ENCODE measurements at places on chromosomes 7 and 10.

- no peak for DNase-seq
These were observed 483.9 kb upstream of the NRP1 start for GRCh38 chr10:33818343-33818742.

DNA sequence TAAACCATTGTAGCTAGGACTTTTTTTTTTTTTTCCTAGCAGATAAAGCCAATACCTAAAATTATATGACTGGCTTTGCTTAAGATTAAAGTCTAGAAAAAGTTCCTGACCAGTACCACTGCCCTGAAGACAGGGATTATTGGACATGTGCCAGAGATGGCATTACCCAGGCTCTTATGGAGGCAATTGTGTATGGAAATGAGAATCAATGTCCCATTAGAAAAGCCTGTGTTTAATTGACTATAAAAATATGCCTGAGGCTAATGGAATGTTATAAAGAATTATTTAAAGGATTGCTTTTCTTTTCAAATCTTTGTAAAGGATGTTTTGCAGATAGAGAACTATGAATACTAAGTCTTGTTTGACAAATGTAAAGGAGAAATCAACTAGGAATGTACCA, 196.7 kb downstream of the ANK3 start:
- no peak for DNase-seq

DNA sequence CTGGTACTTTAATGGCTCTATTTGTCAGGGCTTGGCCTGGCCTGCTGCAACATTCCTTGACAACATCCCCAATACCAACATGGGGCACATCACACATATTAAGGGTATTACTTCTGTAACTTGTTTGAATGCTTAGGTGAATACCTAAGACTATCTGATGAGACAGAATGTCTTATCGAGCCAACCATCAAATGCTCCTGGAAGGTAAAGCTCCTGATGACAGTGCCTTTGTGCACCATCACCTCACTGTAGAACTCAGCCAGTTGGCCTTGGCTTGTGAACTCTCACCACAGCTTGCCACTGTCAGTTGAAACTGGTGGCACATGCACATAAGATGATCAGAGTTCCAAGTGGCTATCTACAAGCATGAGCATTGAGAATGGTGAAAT, 3.7 kb upstream of the MYO1G start:
- no peak for DNase-seq

DNA sequence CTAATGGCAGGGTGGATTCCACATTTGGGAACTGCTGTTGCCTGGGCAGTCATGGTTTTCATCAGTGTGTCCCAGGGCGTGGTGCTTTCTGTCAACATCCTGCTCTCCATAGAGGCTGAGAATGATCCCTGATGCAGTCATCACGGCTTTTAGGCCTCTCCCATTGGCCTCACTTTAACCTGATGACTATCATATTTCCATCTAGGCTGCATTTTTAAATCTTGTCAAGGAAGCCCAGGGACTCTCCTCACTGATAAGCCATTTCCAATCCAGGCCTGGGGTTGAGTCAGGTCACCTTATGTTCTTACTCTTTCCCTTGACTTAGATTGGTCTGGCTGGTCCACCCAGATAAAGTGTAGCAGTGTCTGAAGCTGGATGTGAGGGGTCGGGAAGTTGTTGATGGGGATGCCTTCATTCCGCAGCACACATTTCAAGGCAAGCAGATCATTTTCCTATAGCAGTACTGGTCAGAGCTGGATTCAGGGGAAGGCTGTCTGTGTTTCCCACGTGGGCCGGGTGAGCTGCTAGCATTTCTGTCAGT, 177.0 kb downstream of the AUTS2 start:
- no peak for DNase-seq

DNA sequence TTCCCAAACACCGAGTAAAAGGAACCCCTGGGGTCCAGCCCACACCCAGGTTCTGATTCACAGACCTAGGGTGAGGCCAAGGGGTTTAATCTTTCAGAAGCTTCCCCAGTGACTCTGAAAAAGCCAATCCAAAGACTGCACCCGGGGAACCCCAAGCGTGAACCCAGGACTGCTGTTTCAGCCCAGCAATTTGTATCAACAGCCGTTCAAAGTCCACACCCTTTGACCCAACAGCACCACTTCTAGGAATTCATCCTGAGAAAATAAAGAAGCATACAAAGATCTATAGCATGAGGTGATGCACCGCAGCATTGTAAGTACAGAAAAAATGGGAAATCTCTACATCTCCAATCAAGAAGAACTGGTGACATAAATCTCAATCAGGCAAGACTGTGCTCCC, 24.4 kb downstream of the DLG5 start:
- no peak for DNase-seq

GRCh38 chr10:125783957-125784356, 8.3 kb upstream of the MMP21 start:
- DNase-seq = no peak

DNA sequence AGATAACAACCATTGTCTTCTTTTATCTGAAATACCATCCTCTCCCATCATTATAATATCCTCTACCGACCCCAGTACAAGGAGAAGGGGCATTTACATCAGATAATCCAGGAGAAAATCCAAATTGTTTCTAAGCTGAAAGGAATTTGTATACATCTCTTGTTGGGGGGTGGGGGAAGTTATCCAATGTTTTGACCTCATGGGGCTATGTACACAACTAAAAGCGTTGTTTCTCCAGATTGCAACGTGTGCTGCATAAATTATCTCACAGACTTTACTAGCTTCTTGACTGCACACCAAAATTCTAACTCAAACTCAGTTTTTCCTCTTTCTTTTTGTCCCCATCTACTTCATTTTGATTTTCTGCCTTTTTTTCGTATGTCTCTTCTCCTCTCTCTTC, 156.7 kb downstream of the TWIST1 start:
- DNase-seq = no peak

DNA sequence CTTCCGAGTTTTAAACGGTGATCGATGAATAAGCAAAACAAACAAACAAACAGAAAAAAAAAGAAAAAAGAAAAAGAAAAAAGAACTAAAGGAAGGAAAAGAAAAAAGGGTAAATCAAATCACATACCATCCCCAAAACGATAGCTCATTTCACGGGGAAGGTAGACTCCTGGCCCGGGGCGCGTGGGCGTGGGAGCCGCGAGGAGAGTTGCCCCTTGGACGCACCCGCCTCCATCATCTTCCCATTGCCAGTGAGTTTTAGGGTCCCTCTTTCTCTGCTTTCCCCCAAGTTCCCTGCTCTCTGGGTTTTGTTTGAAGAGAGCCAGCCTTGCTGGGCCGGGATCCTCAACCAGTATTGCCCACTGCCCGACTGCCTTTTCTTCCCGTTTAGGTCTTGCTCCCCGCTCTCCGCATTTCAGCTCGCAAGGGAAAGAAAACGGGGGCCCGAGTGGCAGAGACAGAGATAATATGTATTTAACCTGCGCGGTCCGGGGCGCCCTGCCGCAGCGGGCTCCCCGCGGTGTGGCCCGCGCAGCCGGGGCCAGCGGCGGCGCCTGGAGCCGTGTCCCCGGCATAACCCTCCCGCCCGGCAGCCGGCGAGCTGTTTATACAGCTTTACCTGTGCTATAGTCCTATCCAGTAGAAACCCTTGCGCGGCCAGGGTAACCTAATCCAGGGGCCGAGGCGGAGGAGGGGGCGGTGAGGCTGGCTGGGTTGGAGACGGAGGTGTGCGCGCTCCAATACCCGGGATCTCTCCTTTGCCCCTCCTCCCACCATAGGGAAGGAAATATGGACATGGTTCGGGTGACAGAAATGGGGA, 5.2 kb upstream of the GATA3 start:
- DNase-seq = no peak

GRCh38 chr7:75572396-75572795, 80.3 kb downstream of the SPDYE5 start:
- DNase-seq = no peak

GRCh38 chr7:130719541-130719940, 14.5 kb downstream of the KLF14 start:
- no peak for DNase-seq

DNA sequence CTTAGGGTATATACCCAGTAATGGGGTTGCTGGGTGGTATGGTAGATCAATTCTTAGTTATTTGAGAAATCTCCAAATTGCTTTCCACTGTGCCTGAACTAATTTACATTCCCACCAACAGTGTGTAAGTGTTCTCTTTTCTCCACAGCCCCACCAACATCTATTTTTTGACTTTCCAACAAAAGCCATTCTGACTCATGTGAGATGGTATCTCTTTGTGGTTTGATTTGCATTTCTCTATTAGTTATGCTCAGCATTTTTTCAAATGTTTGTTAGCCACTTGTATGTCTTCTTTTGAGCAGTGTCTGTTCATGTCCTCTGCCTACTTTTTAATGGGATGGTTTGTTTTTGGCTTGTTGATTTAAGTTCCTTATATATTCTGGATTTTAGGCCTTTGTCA, 66.4 kb downstream of the MGAM2 start:
- DNase-seq = no peak

GRCh38 chr7:33716581-33717477, 188.5 kb upstream of the BMPER start:
- DNase-seq = peak; percentile 31

DNA sequence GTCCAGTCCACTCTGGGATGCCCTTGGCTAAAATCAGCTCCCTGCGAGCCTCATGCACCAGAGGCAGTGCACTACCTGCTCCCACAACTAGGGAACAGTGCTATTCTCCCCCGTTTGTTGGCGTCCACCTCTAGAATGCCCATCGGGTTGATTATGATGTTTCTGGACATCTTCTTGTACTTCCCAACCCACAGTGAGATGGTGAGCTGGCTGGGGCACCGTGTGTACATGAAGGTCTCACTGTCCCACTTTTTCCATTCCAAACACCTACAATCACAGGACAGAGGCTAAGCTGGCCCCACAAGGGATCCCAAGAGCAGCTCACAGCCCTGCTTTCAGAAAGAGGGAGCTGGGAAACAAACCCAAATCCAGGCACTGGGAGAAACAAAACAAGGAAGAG, 126.2 kb upstream of the ZNF92 start:
- DNase-seq = no peak

DNA sequence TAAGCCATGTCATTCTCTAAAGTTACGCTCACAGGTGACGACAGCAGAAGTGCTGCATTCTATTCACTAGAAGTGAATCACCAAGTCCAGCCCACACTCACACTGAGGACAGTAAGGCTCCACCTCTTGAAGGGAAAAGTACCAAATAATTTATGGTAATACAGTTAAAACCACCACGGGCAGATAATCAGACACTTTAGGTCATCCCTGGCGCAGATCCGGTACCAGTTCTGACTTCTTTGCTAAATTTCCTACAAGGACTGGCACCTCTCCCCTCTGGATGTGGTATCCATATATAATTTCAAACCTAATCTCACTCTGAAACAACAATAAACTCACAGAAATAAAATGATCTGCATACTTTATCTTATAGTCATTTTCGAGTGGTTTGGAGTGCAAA, 954.7 kb upstream of the GHITM start:
- DNase-seq = no peak

DNA sequence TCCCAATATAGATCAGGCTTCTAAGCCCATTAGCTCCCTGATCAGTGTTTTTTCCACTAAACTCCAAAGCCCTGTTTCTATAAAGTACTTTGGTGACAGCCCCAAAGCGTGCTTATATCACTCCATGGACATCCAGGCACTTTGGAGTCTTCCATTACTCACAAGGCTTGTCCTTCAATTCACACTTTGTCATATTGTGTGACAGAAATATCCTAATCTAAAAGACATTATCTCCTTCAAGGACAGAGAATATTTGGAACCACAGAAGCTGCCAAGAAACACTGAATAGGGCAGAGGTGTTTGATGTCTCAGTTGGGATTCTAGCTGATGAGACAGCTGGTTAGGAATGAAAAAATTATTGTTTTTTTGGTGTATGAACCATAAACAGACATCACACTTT, 18.4 kb downstream of the CYP2C19 start:
- DNase-seq = no peak

GRCh38 chr7:102927312-102927933, 14.6 kb downstream of the LRRC17 start:
- no peak for DNase-seq

- DNase-seq = no peak
These were observed 201.1 kb upstream of the HDAC9 start for GRCh38 chr7:18294411-18294810.

DNA sequence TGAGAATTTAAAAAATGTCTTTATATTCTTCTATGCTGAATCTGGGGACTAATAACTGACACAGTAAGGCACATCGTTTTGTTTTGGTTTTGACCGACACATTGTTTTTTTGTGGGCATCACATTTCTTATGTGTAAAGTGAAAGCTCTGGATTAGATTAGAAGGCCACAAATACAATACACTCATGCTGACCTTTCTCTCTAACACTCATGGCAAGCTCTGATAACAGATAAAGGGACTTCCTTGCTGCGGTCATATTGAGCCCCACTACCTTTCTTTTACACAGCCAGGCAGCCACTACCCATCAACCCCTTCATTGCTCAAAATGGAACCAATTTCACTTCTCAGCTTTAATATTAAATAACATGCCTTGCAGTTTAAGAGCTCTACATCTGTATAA, 26.0 kb downstream of the PPP1R3A start:
- DNase-seq = no peak

DNA sequence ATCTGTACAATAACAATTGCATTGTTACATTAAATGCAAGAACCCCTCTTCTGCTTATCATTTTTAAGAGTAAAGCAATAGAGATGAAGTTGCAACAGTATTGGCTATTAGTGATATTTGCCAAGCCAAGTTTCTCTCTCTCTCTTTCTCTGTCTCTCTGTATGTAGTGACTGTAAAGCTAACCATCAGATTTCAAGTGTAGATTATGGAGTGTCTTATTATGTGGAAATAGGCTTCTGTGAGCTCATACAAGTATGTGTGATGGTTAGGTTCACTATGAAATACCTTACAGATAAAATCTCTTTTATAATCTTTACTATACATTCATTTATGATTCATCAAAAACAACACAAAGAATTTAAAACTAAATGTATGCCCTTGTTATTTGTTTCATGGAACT, 28.6 kb upstream of the NRP1 start:
- DNase-seq = no peak

DNA sequence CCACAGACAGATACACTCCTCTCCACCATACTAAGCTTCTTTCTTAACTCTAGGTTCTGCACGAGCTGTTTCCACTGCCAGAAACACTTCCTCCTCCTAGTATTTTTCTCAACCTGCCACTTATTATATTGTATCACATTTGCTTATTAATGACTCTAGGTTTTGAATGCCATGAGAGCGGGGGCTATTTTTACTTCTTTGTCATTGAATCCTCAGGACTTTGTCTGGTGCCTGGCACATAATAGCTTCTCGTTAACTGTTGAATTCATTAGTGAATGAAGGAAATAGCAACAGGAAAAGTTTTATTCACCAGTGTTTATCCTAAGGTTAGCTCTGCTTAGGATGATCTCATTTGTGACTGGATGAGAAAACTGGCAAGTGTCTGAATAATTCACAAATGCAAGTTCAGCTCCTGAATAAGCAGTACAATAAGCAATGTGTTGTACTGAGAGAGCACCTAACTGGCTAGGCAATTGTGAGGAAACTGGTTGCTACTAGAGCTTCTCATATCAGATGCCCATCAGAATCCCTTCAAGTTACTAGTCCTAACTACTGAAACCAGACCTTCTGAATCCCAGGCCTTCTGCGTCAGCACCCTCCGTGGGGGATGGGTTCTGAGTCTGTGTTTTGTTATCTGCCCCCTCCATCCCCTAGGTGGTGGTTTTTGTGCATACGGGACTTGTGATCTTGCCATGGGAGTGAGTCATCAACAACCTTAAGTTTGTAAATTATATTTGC, 92.7 kb downstream of the LSMEM1 start:
- no peak for DNase-seq

Data from non-pigmented ciliary epithelial cell (primary cell).